ENCODE measurements at places on chromosomes 12 and 14. TPM values are rescaled to one million over a fixed set of nuclear protein-coding genes. Genes with fewer than 3 reads are reported as not detected.

GRCh38 chr12:24952389-24952788 is 3.5 kb upstream of the BCAT1 start:
- H3K4me3 ChIP-seq = no peak overlapping the region
- DNase-seq = no peak
- no peaks in the 10 kb centered on the region for H3K36me3 ChIP-seq
- peaks cover 43% of the 10 kb centered on the region for H3K27me3 ChIP-seq

- H3K36me3 ChIP-seq = peaks cover 57% of the 10 kb centered on the region
- H3K4me1 ChIP-seq = peaks cover 95% of the 10 kb centered on the region
- peak overlapping the region; percentile 63 for H3K4me3 ChIP-seq
- H3K27ac ChIP-seq = peak overlapping the region; percentile 91
Observed at GRCh38 chr14:61526405-61527312, 168.7 kb upstream of the HIF1A start.

DAD1 gene
- 305 TPM for total RNA-seq

ANO2 gene
- total RNA-seq = not detected

NYNRIN gene
- total RNA-seq = 0.22 TPM

C12orf60 gene
- 3.3 TPM for total RNA-seq

- no peak overlapping the region for H3K4me3 ChIP-seq
- H3K27me3 ChIP-seq = no peaks in the 10 kb centered on the region
- DNase-seq = no peak
- H3K36me3 ChIP-seq = peaks cover 13% of the 10 kb centered on the region
Observed at GRCh38 chr14:68894802-68895703, 84.0 kb downstream of the ACTN1 start.

DNA sequence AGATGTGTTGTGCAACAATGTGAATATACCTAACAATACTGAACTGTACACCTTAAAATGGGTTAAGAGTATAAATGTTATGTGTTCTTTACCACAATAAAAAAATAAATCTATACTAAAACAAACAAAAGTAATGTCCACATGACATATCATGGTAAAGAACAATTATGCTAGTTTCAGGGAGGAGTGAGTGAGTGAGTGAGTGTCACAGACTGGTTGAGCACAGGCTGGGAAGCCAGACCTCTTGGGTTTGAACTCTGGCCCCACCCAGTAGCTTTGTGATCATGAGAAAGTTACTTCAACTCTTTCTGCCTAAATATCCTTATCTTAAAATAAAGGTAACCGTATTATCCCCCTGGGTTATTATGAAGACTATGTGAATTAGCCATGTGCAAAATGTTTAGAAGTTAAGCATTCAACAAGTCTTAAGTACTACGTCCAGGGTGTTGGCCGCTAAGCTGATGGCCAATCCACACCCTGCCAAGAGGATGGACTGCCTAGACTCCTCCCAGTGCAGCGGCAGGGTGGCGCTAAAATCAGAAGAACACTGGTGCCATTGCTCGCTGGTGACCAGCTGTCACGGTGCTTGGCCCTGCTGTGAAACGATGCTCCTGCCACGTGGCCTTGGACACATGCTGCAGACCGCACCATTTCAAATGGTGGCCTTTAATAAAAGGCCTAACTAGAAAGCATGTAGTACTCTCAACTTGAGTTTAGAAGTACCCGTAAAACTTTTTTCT is 7.3 kb downstream of the SLC2A13 start:
- H3K36me3 ChIP-seq = no peaks in the 10 kb centered on the region
- no peaks in the 10 kb centered on the region for H3K27me3 ChIP-seq
- H3K4me1 ChIP-seq = peaks cover 10% of the 10 kb centered on the region
- H3K27ac ChIP-seq = no peak overlapping the region

DNA sequence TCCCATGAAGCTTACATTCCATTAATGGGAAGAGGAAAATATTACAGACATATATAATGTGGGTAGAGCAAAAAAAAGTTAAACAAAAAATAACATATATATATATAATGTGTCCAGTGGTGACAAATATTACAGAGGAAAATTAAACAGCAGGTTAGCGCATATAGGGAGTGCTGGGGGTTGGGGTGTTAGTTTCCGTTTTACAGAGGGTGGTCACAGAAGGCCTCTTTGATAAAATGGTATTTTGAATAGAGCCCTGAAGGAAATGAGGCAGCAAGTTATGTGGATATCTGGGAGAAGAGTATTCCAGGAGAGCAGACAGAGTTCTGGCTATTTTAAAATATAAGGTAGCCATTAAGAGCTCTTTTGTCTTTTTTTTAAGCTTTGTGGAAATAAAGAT is 73.2 kb downstream of the DCAF5 start:
- no peak for DNase-seq
- H3K4me1 ChIP-seq = peaks cover 12% of the 10 kb centered on the region
- H3K4me3 ChIP-seq = no peak overlapping the region
- no peaks in the 10 kb centered on the region for H3K27me3 ChIP-seq
- H3K27ac ChIP-seq = no peak overlapping the region
- peaks cover 15% of the 10 kb centered on the region for H3K36me3 ChIP-seq

- no peak overlapping the region for H3K27ac ChIP-seq
- H3K27me3 ChIP-seq = peaks cover 21% of the 10 kb centered on the region
- H3K4me1 ChIP-seq = no peaks in the 10 kb centered on the region
- no peak overlapping the region for H3K4me3 ChIP-seq
- no peak for DNase-seq
Observed at GRCh38 chr14:104113631-104114420, 24.6 kb upstream of the KIF26A start.

IAPP gene
- not detected for total RNA-seq

GRCh38 chr12:4819654-4820053 is 90.1 kb upstream of the KCNA1 start:
- no peaks in the 10 kb centered on the region for H3K36me3 ChIP-seq
- H3K27me3 ChIP-seq = no peaks in the 10 kb centered on the region
- H3K27ac ChIP-seq = no peak overlapping the region

- no peak for DNase-seq
- H3K27me3 ChIP-seq = peaks cover 4% of the 10 kb centered on the region
- no peaks in the 10 kb centered on the region for H3K36me3 ChIP-seq
Observed at GRCh38 chr12:109839444-109839843, 6.2 kb upstream of the TRPV4 start.

DNA sequence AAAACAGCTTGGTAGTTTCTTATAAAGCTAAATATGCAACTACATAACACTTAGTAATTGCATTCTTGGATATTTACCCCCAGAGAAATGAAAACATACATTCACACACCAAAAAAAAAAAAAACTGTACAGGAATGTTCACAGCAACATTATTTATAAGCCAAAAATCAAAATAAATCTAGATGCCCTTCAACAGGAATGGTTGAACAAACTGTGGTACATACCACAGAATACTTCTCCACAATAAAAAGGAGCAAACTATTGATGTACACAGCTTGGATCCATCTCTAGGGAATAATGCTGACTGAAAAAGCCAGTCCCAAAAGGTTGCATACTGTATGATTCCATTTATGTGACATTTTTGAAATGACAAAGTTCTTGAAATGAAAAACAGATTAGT is 62.1 kb upstream of the SLC38A4 start:
- H3K27me3 ChIP-seq = peaks cover 11% of the 10 kb centered on the region
- no peaks in the 10 kb centered on the region for H3K36me3 ChIP-seq
- no peak for DNase-seq

DNA sequence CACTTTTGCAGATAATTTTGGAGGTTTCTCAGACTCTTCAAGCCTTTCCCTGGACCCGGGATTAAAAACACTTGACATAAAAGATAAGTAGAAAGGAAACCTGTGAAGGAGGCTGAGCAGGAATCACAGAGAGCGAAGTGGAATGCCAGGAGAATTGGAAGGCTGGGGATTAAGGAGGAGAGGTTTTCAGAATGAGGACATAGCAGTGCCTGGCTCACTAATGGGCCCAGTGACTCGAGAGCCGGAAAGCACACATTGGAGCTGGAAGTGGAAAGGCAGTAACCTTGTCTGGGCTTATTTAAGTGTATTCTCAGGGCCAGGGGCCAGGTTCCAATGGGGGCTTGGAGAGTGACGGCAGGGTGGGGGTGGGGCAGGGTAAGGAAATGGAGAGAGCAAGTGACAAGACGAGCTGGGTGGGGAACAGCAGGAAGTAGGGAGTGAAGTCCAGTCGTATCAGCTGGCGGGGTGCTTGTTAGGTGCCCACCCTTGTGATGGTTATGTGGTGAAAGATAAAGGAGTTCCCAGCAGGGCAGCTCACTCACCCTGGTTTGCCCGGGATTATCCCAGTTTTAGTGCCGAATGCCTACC is 13.1 kb downstream of the EVL start:
- no peaks in the 10 kb centered on the region for H3K27me3 ChIP-seq
- DNase-seq = no peak
- H3K36me3 ChIP-seq = peaks cover 12% of the 10 kb centered on the region
- peak overlapping the region; percentile 87 for H3K27ac ChIP-seq
- peaks cover 94% of the 10 kb centered on the region for H3K4me1 ChIP-seq

DNA sequence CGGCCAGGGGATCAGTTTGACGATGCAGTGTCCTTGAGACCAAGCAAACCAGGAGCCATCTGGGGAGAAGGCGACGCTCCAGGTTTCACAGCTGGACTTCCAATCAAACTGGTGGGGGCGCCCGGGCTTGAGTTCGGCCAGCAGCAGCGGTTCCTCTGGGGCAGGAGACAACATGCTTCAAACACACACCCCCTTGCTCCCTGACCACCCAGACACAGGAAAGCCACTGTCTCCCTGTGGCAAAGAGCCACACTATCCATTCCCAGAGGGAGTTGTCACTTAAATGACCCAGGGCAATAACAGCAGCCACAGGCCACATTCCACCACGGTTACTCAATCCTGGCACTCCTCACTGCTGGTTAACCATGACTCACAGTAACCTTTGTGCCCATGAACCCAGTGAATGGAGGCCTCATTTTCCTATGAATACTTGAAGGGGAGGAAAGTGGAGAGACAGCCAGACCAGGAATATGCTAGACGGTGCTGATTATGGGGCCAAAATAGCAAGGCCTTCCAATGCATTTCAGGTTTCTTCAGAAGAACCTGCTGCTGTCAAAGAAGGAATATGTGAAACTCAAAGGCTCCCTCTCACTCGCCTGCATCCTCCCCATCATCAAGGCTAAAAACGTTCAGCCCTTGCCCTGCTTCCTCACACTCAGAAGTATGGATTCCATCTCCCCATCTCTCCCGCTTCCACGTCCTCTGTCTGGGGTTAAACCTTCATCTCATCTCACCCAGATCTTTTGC is 8.5 kb downstream of the WSB2 start:
- peak overlapping the region; percentile 84 for H3K27ac ChIP-seq
- H3K36me3 ChIP-seq = peaks cover 25% of the 10 kb centered on the region
- DNase-seq = peak; percentile 79
- peak overlapping the region; percentile 48 for H3K4me3 ChIP-seq
- H3K4me1 ChIP-seq = peaks cover 53% of the 10 kb centered on the region
- H3K27me3 ChIP-seq = no peaks in the 10 kb centered on the region

LRRC43 gene
- 0.76 TPM for total RNA-seq

DNA sequence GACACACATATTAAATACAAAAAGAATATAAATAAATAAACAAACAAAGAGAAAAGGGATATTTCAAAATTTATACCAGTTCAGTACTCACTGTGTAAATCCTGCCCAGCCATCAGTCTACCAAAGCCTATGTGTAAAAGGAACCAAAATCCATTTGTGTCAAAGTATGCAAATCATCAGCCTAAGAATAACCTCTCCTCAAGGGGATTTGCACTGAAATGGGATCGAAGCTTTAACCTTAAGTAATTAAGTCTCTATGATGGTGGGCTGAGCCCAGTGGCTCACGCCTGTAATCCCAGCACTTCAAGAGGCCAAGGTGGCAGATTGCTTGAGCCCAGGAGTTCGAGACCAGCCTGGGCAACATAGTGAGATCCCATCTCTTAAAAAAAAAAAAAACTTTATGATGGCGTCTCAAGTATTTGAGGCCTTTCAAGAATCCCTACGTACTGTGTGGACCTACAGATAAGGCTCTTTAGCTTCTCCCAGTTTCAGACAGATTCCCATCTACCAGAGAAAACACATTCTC is 57.8 kb upstream of the METAP2 start:
- no peaks in the 10 kb centered on the region for H3K36me3 ChIP-seq
- DNase-seq = no peak
- no peaks in the 10 kb centered on the region for H3K4me1 ChIP-seq
- H3K4me3 ChIP-seq = no peak overlapping the region
- no peaks in the 10 kb centered on the region for H3K27me3 ChIP-seq
- H3K27ac ChIP-seq = no peak overlapping the region

ARMH4 gene
- total RNA-seq = 0.29 TPM

DPF3 gene
- 0.39 TPM for total RNA-seq

INHBC gene
- total RNA-seq = not detected

PRB2 gene
- total RNA-seq = not detected

GRCh38 chr12:25818596-25819390 is 139.7 kb upstream of the RASSF8 start:
- H3K27me3 ChIP-seq = no peaks in the 10 kb centered on the region
- no peaks in the 10 kb centered on the region for H3K4me1 ChIP-seq
- no peaks in the 10 kb centered on the region for H3K36me3 ChIP-seq
- no peak for DNase-seq
- H3K4me3 ChIP-seq = no peak overlapping the region

GRCh38 chr14:87049950-87050349 is 943.0 kb downstream of the GALC start:
- no peak overlapping the region for H3K4me3 ChIP-seq
- H3K27ac ChIP-seq = no peak overlapping the region
- DNase-seq = peak; percentile 11
- no peaks in the 10 kb centered on the region for H3K4me1 ChIP-seq
- H3K27me3 ChIP-seq = no peaks in the 10 kb centered on the region

GRCh38 chr12:12902036-12902435 is 10.7 kb downstream of the GPRC5A start:
- no peak for DNase-seq
- peaks cover 19% of the 10 kb centered on the region for H3K27me3 ChIP-seq
- H3K27ac ChIP-seq = no peak overlapping the region
- H3K36me3 ChIP-seq = no peaks in the 10 kb centered on the region
- H3K4me1 ChIP-seq = peaks cover 16% of the 10 kb centered on the region

- peaks cover 31% of the 10 kb centered on the region for H3K27me3 ChIP-seq
- H3K36me3 ChIP-seq = no peaks in the 10 kb centered on the region
Observed at GRCh38 chr14:103250874-103251273, 83.2 kb upstream of the EIF5 start.

FGF6 gene
- total RNA-seq = not detected

- H3K36me3 ChIP-seq = no peaks in the 10 kb centered on the region
- H3K27ac ChIP-seq = no peak overlapping the region
- no peak for DNase-seq
- H3K4me1 ChIP-seq = no peaks in the 10 kb centered on the region
- H3K27me3 ChIP-seq = no peaks in the 10 kb centered on the region
Observed at GRCh38 chr14:29836395-29836794, 91.3 kb downstream of the PRKD1 start.

CLEC1A gene
- not detected for total RNA-seq

DNA sequence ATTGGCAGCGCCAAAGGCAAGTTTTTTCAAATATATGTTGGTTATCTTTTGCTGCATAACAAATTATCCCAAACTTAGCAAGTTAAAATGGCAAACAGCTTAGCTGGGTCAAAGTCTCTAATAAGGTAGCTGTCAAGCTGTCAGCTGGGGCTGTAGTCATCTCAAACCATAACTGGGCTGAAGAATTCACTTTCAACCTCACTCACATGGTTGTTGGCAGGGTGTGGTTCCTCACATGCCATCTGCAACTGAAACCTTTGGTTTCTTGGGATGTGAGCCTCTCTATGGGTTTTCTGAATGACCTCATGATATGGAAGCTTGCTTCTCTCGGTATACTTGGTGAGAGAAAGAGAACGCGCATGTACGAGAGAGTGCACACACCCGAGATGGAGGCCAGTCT is 125.4 kb downstream of the LRIG3 start:
- no peak overlapping the region for H3K4me3 ChIP-seq
- H3K36me3 ChIP-seq = no peaks in the 10 kb centered on the region
- no peak for DNase-seq
- no peaks in the 10 kb centered on the region for H3K27me3 ChIP-seq

FIGNL2 gene
- total RNA-seq = 0.31 TPM

Data from activated CD4-positive, alpha-beta memory T cell treated with anti-CD3 and anti-CD28 coated beads for 36 hours (primary cell).